Activated CD4-positive, CD25-positive, alpha-beta regulatory T cell treated with anti-CD3 and anti-CD28 coated beads, Interleukin-2, amount 50 U/mL, for 16 hours (primary cell): ENCODE measurements at places on chromosomes 7 and 10.

GRCh38 chr10:78184851-78185692 lies 151.4 kb downstream of the RPS24 start:
- DNase-seq: no peak

DNA sequence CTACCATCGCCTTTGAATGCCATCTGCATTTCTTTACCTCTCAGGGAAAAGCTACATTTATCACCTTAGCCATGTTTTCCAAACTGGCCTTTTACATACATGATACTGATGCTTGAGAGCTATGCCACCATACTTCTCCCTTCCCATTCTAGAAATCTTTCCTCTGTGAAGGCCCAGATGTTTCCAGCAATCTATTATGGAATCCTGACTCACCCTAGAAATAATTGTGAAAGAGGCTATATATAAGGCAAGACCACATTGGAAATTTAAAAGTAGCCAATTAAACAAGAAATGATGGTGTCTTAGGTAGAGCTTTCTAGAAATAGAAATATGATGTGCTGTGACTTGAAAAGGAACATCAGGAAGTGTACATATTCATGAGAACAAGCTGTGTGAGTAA lies 389.7 kb downstream of the INHBA start:
- no peak for DNase-seq

DNA sequence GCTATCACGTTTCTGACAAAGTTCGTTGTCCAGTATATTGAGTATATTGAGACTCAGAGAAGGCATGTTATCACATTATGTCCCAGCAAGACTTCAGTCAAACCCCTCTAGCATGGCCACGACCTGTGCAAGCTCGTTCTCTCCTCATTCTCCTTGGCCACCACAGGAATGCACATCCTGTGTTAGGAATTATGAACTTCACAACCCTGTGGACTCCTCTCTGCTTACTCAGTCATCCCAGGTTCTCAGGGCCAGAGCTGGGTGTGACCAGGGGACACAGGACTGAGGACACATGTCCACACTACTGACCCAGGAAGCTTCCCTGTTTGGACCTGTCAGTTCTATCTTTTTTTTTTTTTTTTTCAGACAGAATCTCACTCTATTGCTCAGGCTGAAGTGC lies 4.4 kb downstream of the SH2D4B start:
- no peak for DNase-seq

- DNase-seq: no peak
Measured at GRCh38 chr7:91869661-91870060, 10.8 kb downstream of the MTERF1 start.

GRCh38 chr7:74271742-74272141 lies 17.5 kb upstream of the CLIP2 start:
- DNase-seq: no peak

- DNase-seq: no peak
Measured at GRCh38 chr10:119575991-119576390, 20.8 kb downstream of the TIAL1 start.

GRCh38 chr7:156614434-156615264 lies 25.9 kb upstream of the RNF32 start:
- DNase-seq: no peak

GRCh38 chr10:114647545-114648138 lies 10.4 kb downstream of the ABLIM1 start:
- no peak for DNase-seq

- no peak for DNase-seq
Measured at GRCh38 chr7:45681596-45682357, 107.6 kb downstream of the ADCY1 start.

GRCh38 chr10:110803830-110804338 lies 67.8 kb upstream of the PDCD4 start:
- no peak for DNase-seq

- no peak for DNase-seq
Measured at GRCh38 chr7:44173911-44174693, 15.1 kb downstream of the GCK start.

DNA sequence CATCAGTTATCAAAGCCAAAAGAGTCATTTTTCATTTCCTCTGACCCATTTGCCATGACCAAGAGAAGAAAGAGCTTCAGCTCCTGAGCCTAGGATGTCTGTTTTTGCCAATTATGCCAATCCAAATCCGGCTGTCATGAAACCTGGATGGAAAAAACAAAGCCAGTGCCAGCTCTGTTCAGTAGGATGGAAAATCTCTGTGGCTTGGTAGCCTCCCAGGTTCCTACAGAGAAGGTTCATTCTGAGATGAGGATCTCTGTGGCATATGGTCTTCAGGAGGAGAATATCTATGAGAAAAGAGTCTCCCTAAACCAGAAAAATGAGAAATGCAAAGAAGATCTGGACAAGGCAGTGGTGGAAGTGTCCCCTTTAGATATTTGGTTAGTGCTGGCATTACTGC lies 475.4 kb downstream of the CNTNAP2 start:
- no peak for DNase-seq

GRCh38 chr7:133931053-133931452 lies 196.1 kb upstream of the LRGUK start:
- DNase-seq: no peak

DNA sequence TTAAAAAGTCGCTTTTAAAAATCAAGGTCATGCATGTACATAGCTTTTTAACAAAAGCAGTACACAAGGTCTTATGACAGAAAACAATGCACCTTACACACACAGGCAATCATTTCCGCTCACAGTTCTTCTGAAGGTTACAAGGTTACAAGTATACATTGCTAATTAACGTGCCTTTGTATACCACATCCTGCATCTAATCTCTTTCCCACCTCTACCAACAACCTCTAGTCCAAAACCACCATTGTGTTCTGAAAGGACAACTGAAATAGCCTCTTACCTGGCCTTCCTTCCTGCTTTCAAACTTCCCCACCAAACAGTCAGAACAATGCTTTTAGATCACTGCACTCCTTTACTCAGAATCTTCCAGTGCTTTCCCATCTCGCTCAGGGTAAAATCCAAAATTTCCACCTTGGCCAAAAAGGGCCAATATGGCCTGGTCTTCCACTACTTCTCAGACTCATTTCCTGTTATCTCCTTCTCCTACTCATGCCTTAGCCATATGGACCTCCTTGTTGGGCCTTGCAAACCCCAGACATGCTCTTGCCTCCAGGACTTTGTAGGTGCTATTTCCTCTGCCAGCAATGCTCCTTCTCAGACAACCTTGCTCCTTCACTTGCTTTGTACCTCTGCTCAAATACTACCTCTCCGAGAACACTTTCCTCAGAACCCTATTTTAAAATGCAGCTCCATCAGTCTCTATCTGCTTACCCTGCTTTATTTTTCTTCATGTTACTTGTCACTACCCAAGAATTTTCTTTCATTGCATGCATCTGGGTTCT lies 205.4 kb downstream of the DNAJC1 start:
- DNase-seq: no peak

DNA sequence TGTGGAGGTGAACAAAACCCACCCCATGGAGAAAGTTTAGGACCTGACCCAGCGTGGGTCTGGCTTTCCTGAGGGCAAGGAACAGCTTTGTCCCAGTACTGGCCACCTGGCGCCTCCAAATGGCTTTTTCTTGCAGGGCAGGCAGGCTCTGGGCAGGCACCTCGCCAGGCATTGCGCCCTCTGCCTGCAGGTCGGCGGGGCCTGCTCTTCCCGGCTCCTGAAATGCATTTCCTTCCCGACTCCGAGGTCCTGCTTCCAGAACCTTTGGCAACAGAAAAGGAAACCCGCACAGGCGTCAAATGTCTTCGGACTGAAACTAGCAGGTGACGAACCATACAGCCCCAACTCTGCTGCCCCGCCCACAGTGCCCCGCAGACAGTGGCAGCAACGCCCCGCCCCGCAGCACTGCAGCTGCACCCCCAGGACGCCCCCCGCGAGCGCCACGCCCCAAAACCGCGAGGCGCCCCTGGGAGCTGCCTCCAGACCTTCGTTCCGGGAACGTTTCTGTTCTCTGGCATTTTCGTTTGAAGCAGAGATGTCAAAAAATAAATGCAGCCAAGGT lies 65.5 kb downstream of the C10orf143 start:
- DNase-seq: no peak

DNA sequence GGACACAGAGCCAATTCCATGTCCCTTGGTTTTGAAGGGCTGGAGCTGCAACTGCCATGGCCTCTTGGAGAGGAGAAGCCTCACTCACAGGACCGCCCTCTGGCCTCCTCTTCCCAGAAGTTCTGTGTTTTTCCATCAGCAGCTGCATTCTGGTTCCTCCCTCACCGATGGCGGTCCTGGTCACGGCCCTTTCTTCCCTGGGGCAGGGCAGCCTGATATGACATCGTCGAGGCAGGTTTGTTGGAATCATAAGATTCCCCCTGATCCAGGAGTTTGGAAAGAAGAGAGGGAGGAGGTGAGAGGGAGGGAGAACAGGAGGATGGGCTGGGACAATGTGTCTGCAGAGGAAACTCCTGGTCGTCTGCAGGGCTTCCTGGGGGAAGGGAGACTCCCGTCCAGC lies 82.7 kb upstream of the PDZD8 start:
- DNase-seq: no peak

GRCh38 chr7:37738321-37738720 lies 54.8 kb downstream of the GPR141 start:
- no peak for DNase-seq

DNA sequence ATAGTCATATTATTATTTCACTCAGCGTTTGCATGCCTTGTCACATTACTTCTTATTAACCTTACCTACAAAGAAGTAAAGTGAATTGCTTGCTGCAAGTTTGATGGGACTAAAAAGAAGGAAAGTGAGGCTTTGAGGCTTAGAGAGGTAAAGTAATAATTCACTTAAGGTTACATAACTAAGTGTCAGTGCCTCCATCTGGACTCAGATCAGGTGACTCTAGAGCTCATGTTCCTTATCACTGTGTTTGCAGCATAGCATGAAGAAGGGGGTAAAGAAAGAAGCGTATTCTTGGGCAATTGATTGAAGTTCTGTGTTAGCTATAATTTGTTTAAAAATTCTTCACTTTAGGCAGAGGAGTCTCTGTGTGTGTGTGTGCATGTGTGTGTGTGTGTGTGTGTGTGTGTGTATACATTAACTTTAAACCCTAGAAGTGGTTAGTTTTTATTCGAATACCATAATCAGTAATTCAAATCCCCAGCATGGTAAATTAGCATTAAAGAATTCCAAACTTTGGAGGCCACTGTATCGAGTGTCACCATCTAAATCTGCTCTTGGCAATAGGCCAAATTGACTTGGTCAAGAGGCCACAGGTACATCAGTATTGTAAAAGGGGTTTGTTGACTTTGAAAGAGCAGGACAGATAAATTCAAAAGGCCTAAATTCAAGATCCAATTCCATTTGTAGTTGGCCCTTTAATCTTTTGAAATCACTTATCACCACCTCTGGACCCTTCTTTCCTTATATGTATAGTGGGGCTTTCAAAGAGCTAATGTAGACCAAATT lies 2.2 kb upstream of the PON3 start:
- no peak for DNase-seq

DNA sequence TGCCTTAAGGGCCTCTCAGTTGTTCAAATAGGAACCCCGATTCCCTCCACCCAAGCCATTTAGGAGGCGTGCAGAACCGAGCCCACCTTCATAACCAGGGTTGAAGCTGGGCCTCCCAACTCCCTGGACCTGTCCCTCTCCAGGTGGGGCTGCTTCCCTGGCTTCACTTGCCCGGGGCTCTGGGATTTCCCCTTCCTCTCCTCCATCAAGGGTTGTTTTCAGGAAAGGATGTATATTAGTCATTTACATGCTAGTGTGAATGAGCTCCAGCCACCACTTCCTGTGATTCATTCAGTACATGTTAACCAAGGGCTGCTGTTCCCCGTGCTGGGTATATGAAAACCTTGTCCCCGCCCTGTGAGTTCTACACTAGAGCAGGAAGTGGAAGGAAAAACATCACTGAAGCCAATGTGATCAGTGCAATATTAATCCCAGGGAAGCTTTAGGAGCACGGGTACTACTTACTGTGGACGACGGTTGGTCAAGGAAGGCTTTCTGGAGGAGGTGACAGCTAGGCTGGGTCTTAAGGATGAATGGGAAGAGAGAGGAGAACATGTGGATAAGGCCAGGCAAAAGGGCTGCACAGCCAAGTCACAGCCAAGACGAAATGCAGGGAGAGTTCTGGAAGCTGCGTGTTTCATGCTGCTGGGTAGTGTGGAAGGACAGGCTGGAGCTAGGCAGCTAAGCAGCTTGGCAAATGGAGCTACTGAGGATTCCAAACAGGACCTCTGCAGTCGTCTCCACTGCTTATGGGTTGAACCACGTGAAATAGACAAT lies 150.1 kb upstream of the SHH start:
- no peak for DNase-seq

DNA sequence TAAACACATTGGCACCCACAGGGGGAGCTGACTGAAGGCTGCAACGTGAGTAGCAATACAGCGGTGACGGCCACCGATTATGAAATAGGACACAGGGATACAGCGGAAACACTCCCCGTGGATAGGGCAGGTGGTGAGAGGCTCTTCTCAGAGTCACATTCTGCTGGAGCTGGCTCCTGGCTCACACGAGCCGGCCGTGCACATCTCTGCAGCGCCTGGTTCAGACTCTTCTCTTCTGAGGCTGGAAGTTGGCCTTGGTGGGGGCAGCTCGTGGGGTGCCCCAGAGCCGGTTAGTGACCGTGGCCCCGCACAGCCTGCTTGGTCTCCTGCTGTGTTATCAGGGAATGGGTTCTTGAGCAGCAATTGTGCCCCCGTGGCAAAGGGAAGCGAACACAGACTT lies 61.3 kb upstream of the EN2 start:
- no peak for DNase-seq

- no peak for DNase-seq
Measured at GRCh38 chr10:96794836-96795733, 37.0 kb upstream of the LCOR start.

GRCh38 chr10:3911713-3912442 lies 126.9 kb upstream of the KLF6 start:
- DNase-seq: no peak

GRCh38 chr7:43700059-43700501 lies 29.2 kb downstream of the COA1 start:
- no peak for DNase-seq

DNA sequence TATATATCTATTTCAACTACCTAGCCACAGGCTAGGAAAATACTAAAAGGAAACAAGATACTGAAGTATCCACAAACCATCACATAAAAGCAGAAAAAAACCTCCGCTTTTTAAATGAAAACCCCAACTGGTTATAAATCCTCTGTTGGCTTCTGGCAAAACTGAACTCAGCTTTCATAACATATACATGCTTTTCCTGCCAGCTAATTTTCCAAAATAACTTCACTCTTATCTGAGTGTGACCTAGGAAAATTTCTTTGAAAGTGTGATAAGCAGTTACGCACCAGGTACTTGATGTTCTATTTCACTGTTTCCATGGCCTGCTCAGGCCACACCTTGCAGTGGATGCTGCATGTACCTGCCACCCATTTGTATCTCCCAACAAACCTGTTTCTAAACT lies 11.8 kb downstream of the FAM3C start:
- no peak for DNase-seq

- DNase-seq: no peak
Measured at GRCh38 chr7:15765753-15766152, 79.3 kb upstream of the MEOX2 start.
